ENCODE measurements at places on chromosomes 6 and 20.
A peak's percentile ranks its signal among the peaks of the same experiment; 100 is the strongest.

- DNase-seq, result no peak
These were observed 131.8 kb downstream of the VEGFA start for GRCh38 chr6:43901733-43902230.

DNA sequence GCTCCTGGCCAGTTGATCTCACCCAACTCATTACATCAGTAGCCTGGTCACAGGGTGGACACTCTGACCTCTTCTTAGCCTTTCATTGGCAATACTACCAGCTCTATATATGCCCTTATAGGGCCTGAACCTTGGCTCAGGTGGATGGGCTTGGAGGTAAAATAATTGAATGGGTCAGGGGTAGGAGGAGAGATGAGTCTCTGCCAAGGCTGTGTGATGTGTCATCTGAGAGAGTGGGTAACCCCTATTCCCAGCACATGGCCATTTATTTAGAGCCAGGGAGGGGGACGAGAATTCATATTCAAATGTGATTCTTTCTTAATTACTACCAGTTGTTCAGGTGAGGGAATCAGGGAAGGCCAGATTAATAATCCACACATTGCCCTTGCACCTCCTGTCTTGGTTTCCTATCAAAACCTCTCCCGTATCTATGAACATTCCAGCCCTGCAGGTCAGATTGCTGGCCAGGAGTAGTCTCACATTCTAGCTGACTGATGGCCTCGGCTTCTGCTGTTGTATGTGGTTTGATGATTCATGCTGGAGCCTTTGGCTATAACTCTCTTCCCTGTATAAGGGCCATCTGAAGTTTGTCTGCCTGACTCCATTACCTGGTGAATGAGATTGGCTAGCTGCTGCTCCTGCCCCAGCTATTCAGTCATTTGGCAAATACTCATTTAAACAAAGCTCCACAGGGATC, 13.4 kb downstream of the C20orf173 start:
- no peak for DNase-seq

- DNase-seq, result no peak
These were observed 5.3 kb downstream of the HLA-B start for GRCh38 chr6:31351401-31352309.

GRCh38 chr20:11331096-11331495, 586.6 kb upstream of the BTBD3 start:
- DNase-seq, result no peak

- no peak for DNase-seq
These were observed at the start of gene SCUBE3 for GRCh38 chr6:35213824-35214756. Gene SCUBE3 (plus strand): TSS chr6:35213956. CDS start chr6:35214419, 463 bp downstream.

DNA sequence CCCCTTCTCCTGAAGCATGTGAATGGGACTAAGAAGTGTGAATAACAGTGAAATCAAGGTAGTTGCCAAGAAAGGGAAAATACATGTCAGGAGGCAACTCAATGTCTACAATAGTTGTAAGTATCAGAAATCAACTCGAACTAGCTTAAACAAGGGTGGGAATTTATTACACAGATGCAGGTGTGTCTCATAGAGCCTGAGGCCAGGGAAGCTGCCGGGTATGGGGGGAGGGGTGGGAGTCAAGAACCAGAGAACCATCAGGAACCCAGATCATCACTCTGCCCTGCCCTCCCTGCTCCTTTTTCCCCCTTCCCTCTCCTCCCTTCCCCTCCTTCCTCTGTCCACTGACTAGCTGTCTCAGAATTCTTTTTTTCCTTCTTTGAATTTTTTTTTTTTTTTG, 34.9 kb upstream of the BMP6 start:
- DNase-seq, result no peak

DNA sequence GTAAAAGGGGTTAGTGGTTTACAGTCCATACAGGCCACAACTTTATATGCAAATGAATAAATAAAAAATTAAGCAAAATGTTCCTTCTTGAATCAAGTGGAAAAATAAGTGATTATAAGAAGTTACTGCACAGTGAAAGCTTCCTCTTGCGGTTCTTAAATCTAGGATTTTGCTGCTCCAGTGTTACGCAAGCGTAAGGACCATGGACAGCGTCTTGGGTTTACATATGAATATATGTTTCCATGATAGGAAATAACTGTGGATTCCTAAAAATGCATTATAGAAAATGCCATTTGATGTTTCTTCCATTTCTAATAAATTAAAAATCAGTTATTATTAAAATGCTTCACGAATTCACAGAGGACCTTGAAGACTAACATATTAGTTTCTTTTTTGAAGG, 176.6 kb upstream of the POU3F2 start:
- DNase-seq, result no peak

GRCh38 chr20:35463455-35464300, 8.3 kb downstream of the CEP250 start:
- peak; percentile 27 for DNase-seq

GRCh38 chr6:138477913-138478539, 21.3 kb downstream of the NHSL1 start:
- DNase-seq, result no peak

DNA sequence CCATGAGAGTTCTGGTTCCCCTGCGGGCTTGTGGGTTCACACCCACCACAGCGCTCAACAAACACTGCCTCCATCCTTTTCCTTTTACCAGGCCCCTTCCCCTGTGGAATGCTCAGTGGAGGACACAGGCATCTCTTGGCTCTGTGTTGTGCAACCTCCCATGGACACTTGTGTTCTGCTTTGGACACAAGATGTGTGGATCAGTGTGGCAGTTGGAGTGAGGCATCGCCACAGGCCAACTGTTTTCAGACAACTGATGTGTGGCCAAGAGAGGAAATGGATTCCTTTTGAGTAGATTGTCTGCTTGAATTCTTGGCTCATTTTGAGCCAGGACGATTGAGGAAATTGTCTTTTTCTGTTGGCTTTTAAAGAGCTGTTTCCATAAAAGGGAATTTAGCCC, 26.8 kb downstream of the CST8 start:
- no peak for DNase-seq

DNA sequence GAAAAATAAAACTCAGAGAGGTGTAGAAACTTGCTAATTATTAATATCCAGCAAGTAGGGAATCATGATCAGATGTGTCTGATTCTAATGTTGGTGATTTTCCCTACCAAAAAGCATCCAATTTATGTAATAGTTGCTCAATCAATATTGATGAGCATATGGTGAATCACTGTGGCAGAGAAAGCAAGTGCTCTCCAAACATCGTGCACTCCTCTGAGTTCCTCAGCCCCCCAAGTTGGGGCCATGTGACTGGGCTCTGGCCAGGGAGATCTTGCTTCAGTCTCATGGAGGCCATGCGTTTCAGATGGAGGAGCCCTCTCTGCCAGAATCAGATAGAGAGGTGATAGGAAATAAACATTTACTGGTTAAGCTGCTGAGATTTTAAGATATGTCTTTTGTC, 133.2 kb upstream of the LY86 start:
- DNase-seq, result no peak

DNA sequence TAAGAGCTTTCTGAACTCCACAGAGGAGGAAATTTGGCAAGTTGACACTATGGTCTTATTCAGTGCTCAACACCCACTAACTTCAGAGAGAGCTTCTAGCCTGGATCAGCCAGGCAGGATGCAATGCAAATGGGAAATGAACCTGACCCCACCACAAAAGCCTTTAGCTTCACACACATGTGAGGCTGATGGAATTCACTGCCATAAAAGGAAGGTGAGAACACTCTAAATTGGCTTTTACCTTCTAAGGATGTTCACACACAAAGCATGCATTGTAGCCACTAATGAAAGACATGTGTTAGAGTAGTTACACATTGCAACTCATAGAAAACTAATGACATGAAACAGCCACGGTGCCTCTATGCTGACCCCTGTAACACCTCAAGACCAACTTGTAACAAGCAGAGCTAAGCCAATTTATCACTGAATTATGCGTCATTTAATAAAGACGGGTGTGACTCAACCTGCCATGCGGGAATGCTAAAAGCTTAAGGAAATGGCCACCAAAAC, 262.1 kb downstream of the HACE1 start:
- no peak for DNase-seq

DNA sequence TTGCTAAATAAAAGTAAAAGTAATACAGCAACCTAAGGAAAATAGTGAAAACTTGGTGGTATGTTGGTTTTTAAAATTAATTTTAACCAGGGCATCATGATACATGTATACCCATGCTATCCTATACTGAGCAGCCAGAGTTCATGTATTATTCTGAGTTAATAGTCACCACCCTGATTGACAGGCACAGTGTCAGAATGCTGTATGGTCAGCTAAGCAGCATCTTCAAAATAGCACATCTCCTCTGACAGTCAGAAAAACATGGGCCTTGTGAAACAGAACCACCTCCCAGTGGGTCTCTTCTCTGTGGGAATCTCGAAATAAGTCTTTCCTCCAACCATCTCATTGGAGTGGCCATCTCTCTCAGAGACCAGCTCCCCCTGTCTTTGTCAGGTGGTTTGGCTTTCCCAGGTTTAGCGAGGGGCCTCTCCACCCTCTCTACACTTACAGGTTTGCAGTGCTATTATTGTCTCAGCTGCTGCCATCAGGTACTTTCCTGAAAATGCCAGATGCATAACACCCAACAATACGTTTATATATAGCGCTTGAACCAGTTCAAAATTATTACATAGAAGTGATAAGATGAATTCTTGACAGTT, 47.1 kb upstream of the RNF8 start:
- no peak for DNase-seq

DNA sequence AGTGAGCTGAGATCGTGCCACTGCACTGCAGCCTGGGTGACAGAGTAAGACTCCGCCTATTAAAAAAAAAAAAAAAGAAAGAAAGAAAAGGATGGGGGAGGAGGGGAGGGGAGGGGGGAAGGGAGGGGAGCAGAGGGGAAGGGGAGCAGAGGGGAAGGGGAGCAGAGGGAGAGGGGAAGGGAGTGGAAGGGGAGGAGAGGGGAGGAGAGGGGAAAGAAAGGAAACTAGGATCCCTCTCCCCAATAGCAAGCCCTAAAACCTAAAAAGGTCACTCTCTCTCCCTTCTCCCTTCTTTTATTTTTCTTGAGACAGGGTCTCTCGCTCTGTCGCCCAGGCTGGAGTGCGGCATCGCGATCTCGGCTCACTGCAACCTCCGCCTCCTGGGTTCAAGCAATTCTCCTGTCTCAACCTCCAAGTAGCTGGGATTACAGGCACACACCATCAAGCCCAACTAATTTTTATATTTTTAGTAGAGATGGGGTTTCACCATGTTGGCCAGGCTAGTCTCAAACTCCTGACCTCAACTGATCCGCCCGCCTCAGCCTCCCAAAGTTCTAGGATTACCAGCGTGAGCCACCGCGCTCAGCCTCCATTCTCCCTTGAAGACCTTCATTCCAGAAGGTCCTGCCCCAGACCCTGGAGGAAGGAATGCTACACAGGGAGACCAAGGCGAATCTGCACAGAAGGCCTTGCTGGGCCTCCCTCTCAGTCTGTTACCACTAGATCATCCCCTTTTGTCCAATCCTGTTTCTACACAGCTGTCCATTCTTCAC, 45.8 kb upstream of the PIM1 start:
- DNase-seq, result no peak

- no peak for DNase-seq
These were observed 126.8 kb downstream of the HIVEP1 start for GRCh38 chr6:12138936-12139335.

DNA sequence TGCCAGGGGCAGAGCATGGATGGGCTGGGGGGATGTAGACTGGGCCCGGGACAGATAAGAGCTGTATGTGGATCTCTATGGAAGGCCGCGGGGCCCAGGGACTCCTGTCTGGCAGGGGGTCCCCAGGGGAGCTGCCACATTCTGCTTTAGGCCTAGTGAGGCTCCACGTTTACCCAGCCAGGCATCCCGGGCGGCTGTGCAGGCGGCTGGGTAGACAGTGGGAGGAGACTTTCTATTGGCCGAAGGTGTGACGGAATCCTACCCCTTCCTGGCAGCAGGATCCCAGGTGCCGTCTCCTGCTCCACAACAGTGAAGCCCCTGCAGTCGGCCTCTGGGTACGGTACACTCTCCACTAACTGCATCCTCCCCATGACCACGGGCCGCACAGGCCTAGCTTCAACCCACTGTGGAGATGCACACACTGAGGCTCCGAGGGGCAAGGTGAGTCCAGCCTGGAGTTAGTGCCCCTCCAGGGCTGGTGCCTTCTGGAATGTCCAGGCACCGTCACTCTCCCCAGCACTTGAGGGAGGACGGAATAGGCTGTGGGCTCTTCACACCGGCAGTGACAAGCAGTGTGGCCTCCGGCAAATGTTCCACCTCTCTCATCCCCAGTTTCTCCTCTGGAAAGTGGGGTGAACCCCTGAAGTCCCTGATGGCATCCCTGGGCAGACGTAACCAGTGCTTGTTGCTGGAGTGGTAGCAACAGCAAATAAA, 36.8 kb upstream of the ZBP1 start:
- DNase-seq, result no peak

- DNase-seq, result no peak
These were observed 2.2 kb upstream of the ID1 start for GRCh38 chr20:31602779-31603441.

DNA sequence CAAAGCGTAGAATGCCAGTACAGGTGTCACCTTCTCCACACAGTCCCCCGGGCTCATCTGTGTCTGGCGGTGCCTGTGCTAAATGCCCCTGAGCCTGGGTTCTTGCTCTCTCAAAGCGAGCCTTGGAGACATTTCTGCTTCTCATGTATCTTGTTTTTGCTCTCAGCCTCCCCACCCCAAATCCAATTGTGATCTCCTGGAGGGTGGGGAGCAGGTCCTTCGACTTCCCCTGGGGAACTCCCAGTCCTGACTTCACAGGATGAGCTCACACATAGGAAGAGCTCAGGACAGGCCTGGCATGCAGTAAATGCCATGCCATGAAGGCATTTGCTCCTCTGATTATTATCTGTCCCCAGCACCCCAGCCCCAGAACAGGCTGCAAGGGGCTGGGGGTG, 58.1 kb downstream of the NOL4L start:
- no peak for DNase-seq

GRCh38 chr6:148559848-148560433, 186.9 kb upstream of the UST start:
- DNase-seq, result peak; percentile 24

- DNase-seq, result no peak
These were observed 623 bp upstream of the MRPS26 start for GRCh38 chr20:3045042-3045815.

GRCh38 chr20:45510242-45510862, 5.1 kb downstream of the SPINT3 start:
- DNase-seq, result no peak

GRCh38 chr6:28523241-28523622, 2.4 kb upstream of the GPX5 start:
- no peak for DNase-seq

- DNase-seq, result no peak
These were observed 39.1 kb upstream of the SIRPG start for GRCh38 chr20:1696521-1697209.

Data from activated naive CD8-positive, alpha-beta T cell treated with anti-CD3 and anti-CD28 coated beads, Interleukin-2, amount 50 U/mL, for 16 hours (primary cell).